ENCODE measurements at places on chromosomes 4 and X.

- DNase-seq: no peak
Measured at GRCh38 chr4:186666252-186666651, 57.4 kb downstream of the FAT1 start.

- no peak for DNase-seq
Measured at GRCh38 chrX:71256856-71257255, 2.9 kb upstream of the ZMYM3 start.

DNA sequence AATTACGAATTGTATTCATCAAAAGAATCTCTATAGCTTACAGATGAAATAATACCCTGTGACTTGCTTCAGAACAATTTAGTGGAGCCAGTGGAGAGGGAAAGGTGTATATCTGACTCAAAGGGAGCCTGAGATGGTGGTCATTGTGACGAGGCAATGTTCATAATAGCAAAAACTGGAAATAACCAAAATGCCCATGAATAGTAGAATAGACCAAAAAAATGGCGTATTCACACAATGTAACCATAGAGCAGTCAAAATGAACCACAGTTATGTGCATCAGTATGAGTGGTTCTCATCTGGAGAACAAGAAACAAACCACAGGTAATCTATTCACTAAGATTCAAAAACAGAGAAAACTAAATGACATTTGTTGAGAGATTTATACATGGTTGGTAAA lies 125.3 kb upstream of the CLNK start:
- DNase-seq: no peak

GRCh38 chrX:77003956-77004355 lies 443.2 kb upstream of the FGF16 start:
- DNase-seq: peak; percentile 1

All from bronchial epithelial cell (primary cell).